Adrenal gland (tissue), 19 donors: ENCODE measurements at places on chromosomes 13 and 19. TPM values are rescaled to one million over a fixed set of nuclear protein-coding genes. Genes with fewer than 3 reads are reported as not detected.

Gene UBXN6
- 250 TPM for polyA plus RNA-seq

Gene URAD
- not detected for polyA plus RNA-seq

Gene TINCR
- polyA plus RNA-seq: 0.99 TPM

Gene ETV2
- 5.3 TPM for polyA plus RNA-seq

Gene ZFP14
- polyA plus RNA-seq: 3.2 TPM

Gene CEACAM3
- 0.30 TPM for polyA plus RNA-seq

Gene ASPDH
- 30.5 TPM for polyA plus RNA-seq

Gene ZNF491
- polyA plus RNA-seq: 2.2 TPM

Gene NCAN
- 0.11 TPM for polyA plus RNA-seq
